Right atrium auricular region (tissue), 2 donors: ENCODE measurements at places on chromosomes 1 and 21.

DNA sequence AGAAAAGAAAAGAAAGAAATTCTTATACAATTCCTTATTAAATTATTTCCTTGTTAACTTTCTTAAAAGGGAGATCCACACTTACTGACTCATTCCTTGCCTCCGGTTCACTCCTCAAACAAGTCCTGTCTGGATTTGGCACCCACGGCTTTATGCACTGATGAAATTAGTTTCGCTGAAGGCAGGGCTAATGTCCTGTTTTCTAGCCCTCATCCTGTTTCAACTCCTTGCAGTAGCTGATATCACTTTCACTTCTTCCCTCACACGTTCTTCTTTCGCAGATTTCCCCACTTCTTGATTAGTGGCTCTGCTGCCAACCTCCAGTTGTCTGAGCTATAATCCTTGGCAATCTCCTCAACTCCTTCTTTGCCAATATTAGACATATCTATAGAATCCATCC, 215.2 kb downstream of the URB2 start:
- DNase-seq, result no peak

DNA sequence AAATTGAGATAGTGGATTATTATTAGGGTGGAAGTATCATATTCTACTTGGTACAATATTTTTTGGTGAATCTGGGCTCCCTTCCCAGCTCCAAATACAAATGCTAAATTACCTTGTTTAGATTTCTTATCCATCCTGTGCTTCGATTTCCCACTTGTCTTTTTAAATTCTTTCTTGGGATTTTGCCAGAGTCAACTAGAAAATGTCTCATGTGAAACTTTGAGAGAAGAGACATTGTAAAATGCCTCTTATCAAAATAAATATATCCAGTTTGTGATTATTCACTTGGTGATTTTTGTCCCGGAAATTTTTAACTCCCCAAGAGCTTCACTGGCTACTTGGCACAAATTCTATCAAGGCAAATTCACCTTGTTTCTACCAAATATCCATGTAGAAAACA, 202.0 kb downstream of the FMN2 start:
- no peak for DNase-seq

GRCh38 chr21:33938381-33938780, 22.8 kb upstream of the ATP5PO start:
- DNase-seq, result no peak

DNA sequence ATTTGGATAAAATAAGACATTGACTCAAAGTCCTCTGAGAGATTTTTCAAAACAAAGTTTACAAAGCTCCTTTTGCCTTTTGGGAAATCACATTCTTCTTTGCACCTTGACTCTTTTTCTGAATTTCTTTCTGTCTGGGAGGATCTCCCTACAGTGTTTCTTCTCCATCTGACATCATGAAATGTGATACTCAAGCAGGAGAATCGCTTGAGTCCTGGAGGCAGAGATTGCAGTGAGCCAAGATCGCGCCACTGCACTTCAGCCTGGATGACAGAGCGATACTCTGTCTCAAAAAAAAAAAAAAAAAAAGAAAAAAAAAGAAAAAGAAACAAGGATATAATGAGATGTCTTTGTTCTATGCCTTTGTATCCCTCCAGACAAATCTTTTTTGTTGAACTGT, 13.3 kb upstream of the GRIK1 start:
- no peak for DNase-seq

GRCh38 chr1:210951279-210951678, 182.7 kb downstream of the KCNH1 start:
- DNase-seq, result no peak
